Activated CD4-positive, alpha-beta T cell treated with anti-CD3 and anti-CD28 coated beads, Interleukin-2, Interleukin-6, amounts not matched to agents 100 ng/mL and 50 ng/mL, durations not matched to agents 16 hours and 8 hours (primary cell): ENCODE measurements at places on chromosomes 16 and 17.

- no peak for DNase-seq
These were observed 70.3 kb downstream of the MYO1D start for GRCh38 chr17:32806646-32807045.

GRCh38 chr17:75447951-75448856 lies 8.2 kb upstream of the TMEM94 start:
- DNase-seq, result no peak

GRCh38 chr17:9101356-9101755 lies 80.0 kb downstream of the NTN1 start:
- DNase-seq, result no peak

GRCh38 chr16:3266873-3267537 lies 10.6 kb upstream of the MEFV start:
- peak; percentile 16 for DNase-seq

DNA sequence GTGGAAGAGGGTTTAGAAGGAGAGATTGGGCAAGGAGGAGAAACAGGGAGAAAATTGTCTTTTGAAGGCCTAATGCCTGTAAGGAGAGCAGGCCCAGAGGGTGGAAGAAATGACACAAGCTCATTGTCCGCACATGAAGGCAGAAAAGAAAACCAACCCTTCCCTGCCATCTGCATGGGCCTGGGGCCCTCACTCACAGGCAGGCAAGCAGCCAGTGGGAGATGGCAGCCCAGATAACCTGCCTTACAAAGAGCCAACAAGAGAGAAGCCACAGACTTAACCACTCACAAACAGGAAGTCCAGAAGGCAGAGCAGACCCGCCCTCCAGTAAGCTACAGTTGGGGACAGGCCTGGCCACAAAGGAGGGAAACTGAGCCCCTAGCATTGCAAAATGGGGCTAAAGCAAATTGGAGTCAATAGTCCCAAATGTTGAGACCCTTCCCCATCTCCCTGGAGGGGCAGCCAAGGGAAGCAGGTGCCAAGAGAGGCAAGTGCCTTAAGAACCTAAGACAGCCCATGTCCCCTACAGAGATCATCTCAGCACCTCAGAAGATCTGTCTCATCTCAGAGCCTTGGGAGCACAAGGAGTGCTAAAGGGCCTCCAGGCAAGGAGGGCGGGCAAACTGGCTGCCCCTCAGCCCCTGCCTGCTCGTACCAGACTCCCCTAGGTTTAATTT lies 7.3 kb upstream of the TSPOAP1 start:
- DNase-seq, result peak; percentile 94

GRCh38 chr17:62689441-62690167 lies 62.1 kb downstream of the MRC2 start:
- no peak for DNase-seq

DNA sequence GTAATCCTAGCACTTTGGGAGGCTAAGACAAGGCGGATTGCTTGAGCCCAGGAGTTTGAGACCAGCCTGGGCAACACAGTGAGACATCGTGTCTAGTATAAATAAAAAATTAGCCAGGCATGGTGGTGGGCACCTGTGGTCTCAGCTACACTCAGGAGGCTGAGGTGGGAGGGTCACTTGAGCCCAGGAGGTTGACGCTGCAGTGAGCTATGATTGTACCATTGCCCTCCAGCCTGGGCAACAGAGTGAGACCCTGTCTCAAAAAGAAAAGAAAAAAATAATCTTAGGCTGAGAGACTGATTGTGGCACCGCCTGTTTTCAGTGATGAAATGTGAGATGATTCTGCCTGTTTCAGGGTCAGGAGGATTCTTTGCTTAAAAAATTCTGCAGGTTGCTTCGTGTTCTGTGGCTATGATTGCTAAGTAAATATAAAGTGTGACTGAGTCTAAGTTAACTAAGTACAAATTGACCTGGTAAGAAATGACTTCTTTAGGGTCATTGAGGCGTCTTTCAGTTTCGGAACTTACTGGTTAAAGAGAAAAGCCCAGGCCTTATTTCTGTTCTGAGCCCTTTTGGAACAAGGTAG lies 128.3 kb downstream of the SOCS1 start:
- no peak for DNase-seq

- DNase-seq, result peak; percentile 22
These were observed 61.4 kb downstream of the NFATC3 start for GRCh38 chr16:68146585-68146984.

- no peak for DNase-seq
These were observed 70.9 kb downstream of the PLXDC1 start for GRCh38 chr17:39080421-39081078.

- no peak for DNase-seq
These were observed 3.0 kb downstream of the TBC1D16 start for GRCh38 chr17:80032614-80033171.

DNA sequence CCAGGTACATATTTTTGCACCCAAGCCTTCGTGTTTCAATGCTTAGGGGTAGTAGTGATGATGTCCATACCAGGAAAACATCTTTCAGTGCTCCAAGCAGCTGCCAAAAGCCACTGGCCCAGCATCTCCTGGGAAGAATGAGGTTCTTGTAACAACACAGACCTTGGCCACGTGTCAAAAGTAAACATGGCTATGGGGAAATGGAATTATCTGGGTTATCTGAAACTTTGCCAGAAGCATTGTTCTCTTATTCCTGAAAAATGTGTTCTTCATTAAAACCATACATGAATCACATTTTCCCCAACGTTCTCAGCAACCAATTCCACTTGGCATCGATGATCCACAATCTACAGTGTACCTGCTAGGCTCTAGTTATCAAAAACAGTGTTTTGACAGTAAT lies 524.2 kb upstream of the EEF2KMT start:
- no peak for DNase-seq

GRCh38 chr17:30267625-30268024 lies 24.1 kb downstream of the BLMH start:
- DNase-seq, result no peak

- DNase-seq, result no peak
These were observed 22.2 kb upstream of the DNAH17 start for GRCh38 chr17:78599419-78599818.
